ENCODE measurements at places on chromosomes 2 and 18.

DNA sequence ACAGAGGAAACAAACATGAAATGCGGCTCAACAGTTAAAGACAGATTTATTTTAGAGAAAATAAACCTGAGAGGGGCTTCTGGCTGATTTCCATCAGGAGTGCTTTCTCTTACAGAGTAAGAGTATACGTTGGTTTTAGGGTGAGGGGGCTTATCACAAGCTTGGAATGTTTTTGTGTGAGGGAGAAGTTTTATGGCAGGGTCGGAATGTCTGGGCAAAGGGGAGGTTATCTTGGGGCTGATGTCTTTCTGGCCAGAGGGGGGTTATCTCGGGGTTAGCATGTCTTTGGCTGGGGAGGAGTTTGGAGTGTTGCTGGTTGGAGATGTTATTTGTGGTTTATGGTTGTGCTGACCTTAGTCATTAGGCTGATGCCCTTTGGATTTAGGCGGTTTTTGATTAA, 22.1 kb downstream of the PTRHD1 start:
- DNase-seq = no peak

- no peak for DNase-seq
These were observed 18.1 kb downstream of the TMEM185B start for GRCh38 chr2:120204945-120205670.

GRCh38 chr2:17878281-17879136, at the start of gene KCNS3:
Gene KCNS3, plus strand, starts transcription at chr2:17878667. Its CDS starts 52,342 bp downstream, at chr2:17931009.
- DNase-seq = no peak

DNA sequence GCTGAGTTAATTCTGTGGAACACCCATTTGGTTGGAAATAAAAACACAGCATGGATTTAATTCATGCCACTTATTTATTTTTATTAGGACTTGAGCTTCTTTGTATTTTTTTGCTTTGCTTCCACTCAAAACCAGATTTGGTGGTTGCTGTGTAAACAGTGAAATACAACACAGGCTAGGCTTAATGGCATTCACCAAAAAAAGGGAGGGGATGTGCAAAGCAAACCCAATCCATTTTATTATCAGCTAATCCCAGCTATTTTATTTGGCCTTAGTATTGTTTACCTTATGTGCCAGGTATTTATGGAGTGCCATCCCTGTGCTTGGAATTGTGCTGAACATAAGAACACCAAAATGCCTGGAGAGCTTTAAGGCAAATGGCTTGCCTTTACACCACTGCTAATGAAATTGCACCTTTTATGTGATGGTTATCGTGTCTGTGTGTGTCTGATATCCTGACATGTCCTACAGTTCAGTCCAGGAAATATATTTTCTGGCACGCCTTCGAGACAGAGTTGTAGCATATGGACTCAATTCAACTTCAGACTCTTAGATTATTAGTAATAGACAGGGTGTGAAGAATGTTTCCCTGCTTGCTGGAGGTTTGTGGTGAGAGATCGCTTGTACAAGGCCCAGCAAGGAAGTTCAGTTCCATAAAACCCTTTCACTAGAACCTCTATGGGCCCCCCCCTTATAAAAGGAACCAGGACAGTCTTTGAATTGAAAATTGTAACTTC, 99.6 kb downstream of the PRPF40A start:
- DNase-seq = no peak

DNA sequence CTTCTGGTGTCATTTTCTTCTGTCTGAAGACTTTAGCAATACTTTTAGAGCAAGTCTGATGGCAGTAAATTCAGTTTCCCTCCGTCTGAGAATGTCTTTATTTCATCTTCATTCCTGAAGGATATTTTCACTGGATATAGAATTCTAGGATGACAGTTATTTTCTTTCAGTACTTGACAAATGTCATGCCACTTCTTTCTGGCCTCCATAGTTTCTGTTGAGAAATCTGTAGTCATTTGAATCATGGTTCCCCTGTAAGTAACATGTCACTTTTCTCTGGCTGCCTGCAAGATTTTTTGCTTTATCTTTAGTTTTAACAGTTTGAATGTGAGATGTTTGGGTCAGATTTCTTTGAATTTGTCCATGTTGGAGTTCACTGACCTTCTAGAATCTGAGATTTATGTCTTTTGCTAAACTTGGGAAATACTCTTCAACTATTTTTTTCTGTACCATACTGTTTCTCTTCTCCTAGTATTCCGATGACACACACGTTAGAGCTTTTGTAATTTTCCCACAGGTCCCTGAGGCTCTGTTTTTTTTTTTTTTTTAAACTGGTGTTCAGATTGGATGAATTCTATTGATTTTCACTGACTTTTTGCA, 30.2 kb downstream of the RMND5A start:
- DNase-seq = no peak
